ENCODE measurements at places on chromosomes 7 and 10. TPM values are rescaled to one million over a fixed set of nuclear protein-coding genes. Genes with fewer than 3 reads are reported as not detected.

DNA sequence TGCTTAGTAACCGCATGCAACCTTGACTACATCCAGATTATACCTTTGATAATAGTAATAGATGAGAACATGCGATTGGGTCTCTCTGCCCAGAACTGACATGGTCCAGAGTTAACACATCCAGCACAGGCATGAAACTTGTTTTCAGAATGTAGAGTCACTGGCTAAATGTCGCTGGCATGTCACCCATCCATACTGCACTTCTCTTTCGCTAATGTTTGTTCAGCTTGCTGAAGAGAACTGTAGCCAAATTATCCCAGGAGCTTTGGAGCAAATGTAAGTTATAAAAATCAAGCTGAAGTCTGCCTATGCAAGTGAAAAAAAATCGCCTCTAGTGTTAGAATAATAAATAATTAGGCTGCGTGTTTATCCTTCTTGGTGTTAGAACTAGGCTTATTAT, 98.2 kb downstream of the PRTFDC1 start:
- peaks cover 22% of the 10 kb centered on the region for H3K4me1 ChIP-seq
- no peaks in the 10 kb centered on the region for H3K27me3 ChIP-seq
- no peak overlapping the region for H3K4me3 ChIP-seq
- H3K27ac ChIP-seq: no peak overlapping the region

MET gene
- polyA plus RNA-seq: 99.8 TPM

TEX47 gene
- polyA plus RNA-seq: not detected

AKR1C3 gene
- 11.7 TPM for polyA plus RNA-seq

DNA sequence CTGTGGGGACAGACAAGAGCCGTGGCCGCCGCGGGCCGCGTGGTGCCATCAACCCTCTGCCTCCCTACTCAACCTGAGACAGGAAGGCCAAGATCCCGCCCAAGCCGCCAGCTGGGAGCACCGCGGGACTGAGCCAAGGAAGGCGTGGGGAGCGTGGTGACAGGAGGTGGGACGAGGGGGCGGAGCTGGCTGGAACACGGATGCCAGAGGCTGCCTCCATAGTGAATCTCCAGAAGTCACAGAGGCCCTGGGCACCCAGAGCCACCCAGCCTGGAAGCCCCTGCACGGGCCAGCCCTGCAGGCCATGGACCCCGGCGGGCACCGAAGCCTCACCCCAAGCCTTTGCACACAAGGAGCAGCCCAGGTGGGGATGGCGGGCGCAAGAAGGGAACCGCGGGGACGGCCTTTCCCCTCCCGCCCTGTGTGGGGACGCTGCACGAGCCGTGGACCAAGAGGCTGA, 18.1 kb upstream of the DPYSL4 start:
- DNase-seq: no peak
- no peak overlapping the region for H3K27ac ChIP-seq
- no peak overlapping the region for H3K4me3 ChIP-seq
- H3K36me3 ChIP-seq: no peaks in the 10 kb centered on the region

DNA sequence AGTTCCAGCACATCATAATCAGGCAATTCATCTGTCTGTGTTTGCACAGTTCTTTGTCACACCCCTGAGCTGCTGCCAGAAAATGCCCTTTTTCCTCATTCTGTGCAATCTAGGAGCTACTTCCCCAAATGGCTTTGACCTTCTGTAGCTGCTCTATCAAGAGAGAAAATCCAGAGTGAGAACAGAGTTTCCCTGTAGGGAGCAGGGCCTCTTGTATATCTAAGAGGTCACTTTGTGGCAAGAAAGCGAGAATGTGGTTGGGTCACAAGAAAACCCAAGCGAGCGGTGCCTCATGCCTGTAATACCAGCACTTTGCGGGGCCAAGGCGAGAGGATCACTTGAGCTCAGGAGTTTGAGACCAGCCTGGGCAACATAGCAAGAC, 24.3 kb downstream of the SLC29A3 start:
- no peaks in the 10 kb centered on the region for H3K4me1 ChIP-seq
- H3K27me3 ChIP-seq: peaks cover 29% of the 10 kb centered on the region
- H3K36me3 ChIP-seq: no peaks in the 10 kb centered on the region
- no peak for DNase-seq

DNAJC12 gene
- polyA plus RNA-seq: 0.45 TPM

ZNF467 gene
- 0.93 TPM for polyA plus RNA-seq

GRCh38 chr10:34780818-34781380, 34.2 kb downstream of the PARD3 start:
- peaks cover 3% of the 10 kb centered on the region for H3K4me1 ChIP-seq
- no peak overlapping the region for H3K27ac ChIP-seq
- no peak for DNase-seq
- H3K4me3 ChIP-seq: no peak overlapping the region
- no peaks in the 10 kb centered on the region for H3K36me3 ChIP-seq

DNA sequence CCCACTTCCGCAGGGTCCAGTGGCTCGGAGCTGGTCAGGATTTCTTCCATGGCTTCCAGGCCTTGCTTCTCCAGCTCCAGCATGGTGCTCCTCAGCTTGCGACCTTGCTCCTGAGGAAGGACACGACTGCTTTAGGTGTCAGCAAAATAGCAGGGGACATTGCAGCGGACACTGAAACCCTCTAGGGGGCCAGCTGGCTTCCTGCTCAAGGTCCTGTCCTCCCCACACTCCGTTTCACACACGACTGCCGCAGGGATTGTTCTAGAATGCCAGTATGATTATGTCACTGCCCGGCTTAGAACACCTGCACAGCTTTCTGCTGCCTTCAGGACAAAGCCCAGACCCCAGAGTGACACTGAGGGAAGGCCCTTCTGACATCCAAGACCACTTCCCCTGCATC, 65.6 kb downstream of the SCRN1 start:
- H3K36me3 ChIP-seq: peaks cover 25% of the 10 kb centered on the region
- DNase-seq: no peak
- no peak overlapping the region for H3K27ac ChIP-seq

DNA sequence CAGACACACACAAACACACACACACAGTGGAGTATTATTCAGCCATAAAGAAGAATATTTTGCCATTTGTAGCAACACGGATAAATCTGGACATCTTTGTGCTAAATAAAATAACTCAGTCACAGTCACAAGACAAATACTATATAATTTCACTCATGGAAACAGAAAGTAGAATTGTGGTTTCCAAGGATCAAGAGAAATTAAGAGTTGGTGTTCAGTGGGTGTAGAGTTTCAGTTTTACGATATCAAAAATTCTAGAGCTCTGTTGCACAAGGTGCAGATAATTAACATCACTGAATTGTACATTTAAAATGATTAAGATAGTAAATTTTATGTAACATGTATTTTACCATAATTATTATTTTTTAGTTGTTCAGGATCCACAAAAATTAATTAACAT, 1235.0 kb downstream of the XPNPEP1 start:
- H3K27ac ChIP-seq: no peak overlapping the region
- H3K36me3 ChIP-seq: no peaks in the 10 kb centered on the region
- H3K27me3 ChIP-seq: no peaks in the 10 kb centered on the region
- no peak overlapping the region for H3K4me3 ChIP-seq

GRCh38 chr10:72850861-72851260, 42.7 kb upstream of the OIT3 start:
- H3K4me1 ChIP-seq: peaks cover 18% of the 10 kb centered on the region
- no peaks in the 10 kb centered on the region for H3K27me3 ChIP-seq
- H3K27ac ChIP-seq: no peak overlapping the region
- no peak for DNase-seq
- no peak overlapping the region for H3K4me3 ChIP-seq

SPAM1 gene
- not detected for polyA plus RNA-seq

FXYD4 gene
- not detected for polyA plus RNA-seq

- no peaks in the 10 kb centered on the region for H3K4me1 ChIP-seq
- H3K27ac ChIP-seq: no peak overlapping the region
- DNase-seq: no peak
- H3K27me3 ChIP-seq: no peaks in the 10 kb centered on the region
- H3K36me3 ChIP-seq: no peaks in the 10 kb centered on the region
- no peak overlapping the region for H3K4me3 ChIP-seq
Measured at GRCh38 chr10:27359792-27360355, 119.3 kb upstream of the ACBD5 start.

GRCh38 chr10:33112831-33113455, 154.9 kb upstream of the ITGB1 start:
- no peaks in the 10 kb centered on the region for H3K27me3 ChIP-seq
- H3K4me3 ChIP-seq: no peak overlapping the region
- H3K36me3 ChIP-seq: no peaks in the 10 kb centered on the region
- H3K4me1 ChIP-seq: peaks cover 34% of the 10 kb centered on the region

DNA sequence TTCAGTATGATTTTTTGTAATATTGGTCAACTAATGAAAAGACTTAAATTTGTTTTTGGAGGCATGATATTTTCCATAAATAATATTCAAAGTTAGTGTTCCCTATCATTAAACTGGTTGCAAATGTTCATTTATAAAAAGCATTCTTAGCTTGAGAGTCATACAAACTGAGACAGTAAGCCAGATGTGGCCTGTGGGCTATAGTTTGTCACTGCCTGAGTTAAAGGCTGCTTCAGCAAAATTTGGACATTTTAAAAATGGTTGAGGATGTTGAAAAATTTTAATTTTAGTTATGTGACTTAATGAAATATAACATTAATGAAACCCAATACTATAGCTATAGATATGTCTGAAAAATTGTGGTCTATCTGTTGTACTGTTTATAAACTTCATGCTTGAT, 180.2 kb upstream of the CACNA2D1 start:
- DNase-seq: no peak
- no peaks in the 10 kb centered on the region for H3K36me3 ChIP-seq
- H3K27ac ChIP-seq: no peak overlapping the region
- peaks cover 3% of the 10 kb centered on the region for H3K27me3 ChIP-seq

DNA sequence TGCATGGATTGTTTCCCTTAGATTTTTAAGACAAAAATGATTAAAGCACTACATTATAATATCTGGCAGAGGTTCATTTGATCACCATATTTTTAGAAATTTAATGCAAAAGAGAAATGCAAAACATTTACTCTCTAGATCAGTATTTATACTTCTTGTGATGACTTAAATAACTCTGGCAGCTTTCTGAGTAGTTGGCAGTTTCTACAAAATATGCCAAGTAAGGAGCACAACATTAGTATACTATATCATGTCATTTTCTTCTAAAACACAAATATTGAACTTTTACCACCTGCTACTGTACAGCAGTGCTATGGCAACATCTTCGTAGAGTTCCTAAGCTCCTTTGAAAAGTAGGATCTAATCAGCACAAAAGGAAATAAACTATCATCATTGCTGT, 275.2 kb downstream of the PCDH15 start:
- no peaks in the 10 kb centered on the region for H3K27me3 ChIP-seq
- no peaks in the 10 kb centered on the region for H3K36me3 ChIP-seq
- no peaks in the 10 kb centered on the region for H3K4me1 ChIP-seq
- H3K4me3 ChIP-seq: no peak overlapping the region
- H3K27ac ChIP-seq: no peak overlapping the region

DNA sequence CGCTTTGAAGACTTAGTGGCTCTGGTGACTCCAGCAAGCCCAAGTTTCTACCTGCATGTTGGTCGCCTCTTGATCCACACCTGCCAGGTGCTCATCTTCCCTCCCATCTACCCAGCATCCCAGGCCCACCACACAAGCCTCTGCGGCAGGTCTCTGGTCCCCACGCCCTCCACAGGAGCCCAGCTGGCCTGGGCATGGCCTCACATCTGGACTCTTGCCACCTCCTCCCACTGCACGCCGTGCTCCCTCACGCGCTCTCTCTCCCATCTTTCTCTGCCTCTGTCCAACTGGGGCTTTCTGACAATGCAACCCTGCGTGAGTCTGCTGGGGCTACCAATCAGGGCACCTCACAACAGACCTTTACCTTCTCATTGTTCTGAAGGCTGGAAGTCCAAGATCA, 50.2 kb upstream of the FGFR2 start:
- H3K4me3 ChIP-seq: no peak overlapping the region
- no peaks in the 10 kb centered on the region for H3K4me1 ChIP-seq
- peaks cover 9% of the 10 kb centered on the region for H3K27me3 ChIP-seq

ADRA2A gene
- not detected for polyA plus RNA-seq

- peaks cover 4% of the 10 kb centered on the region for H3K36me3 ChIP-seq
- DNase-seq: peak; percentile 11
- no peaks in the 10 kb centered on the region for H3K27me3 ChIP-seq
- no peak overlapping the region for H3K27ac ChIP-seq
- H3K4me3 ChIP-seq: no peak overlapping the region
Measured at GRCh38 chr7:129607471-129608120, 3.9 kb upstream of the NRF1 start.

MRC1 gene
- 0.01 TPM for polyA plus RNA-seq

- no peak overlapping the region for H3K4me3 ChIP-seq
- no peak for DNase-seq
- no peaks in the 10 kb centered on the region for H3K36me3 ChIP-seq
- no peaks in the 10 kb centered on the region for H3K4me1 ChIP-seq
- no peaks in the 10 kb centered on the region for H3K27me3 ChIP-seq
Measured at GRCh38 chr10:82653244-82654155, 778.5 kb downstream of the NRG3 start.

- H3K36me3 ChIP-seq: no peaks in the 10 kb centered on the region
- peaks cover 59% of the 10 kb centered on the region for H3K4me1 ChIP-seq
- no peak overlapping the region for H3K4me3 ChIP-seq
Measured at GRCh38 chr10:34585422-34586112, 229.5 kb downstream of the PARD3 start.

DNA sequence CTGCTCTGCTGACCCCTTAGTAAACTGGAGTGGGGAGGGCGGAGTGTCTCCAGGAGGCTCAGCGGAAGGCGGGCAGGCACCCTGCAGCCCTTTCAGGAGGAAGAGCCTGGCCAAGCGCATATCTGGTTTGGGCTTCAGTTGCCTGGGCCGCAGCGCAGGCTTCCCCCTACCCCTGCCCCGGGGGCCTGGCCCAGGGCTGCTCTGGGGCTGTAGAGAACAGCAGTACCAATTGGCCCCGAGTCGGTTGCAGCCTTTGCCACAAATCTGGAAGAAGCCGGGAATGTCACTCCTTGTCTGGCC, 28.1 kb upstream of the JAKMIP3 start:
- no peak overlapping the region for H3K27ac ChIP-seq
- no peaks in the 10 kb centered on the region for H3K36me3 ChIP-seq
- no peak overlapping the region for H3K4me3 ChIP-seq
- H3K27me3 ChIP-seq: peaks cover 34% of the 10 kb centered on the region
- DNase-seq: no peak
- no peaks in the 10 kb centered on the region for H3K4me1 ChIP-seq

- H3K4me1 ChIP-seq: peaks cover 18% of the 10 kb centered on the region
- no peaks in the 10 kb centered on the region for H3K27me3 ChIP-seq
Measured at GRCh38 chr7:143454091-143454680, 10.9 kb downstream of the TAS2R60 start.

PLXDC2 gene
- 12.0 TPM for polyA plus RNA-seq

Measured in keratinocyte (primary cell).